Epithelial cell of esophagus (primary cell): ENCODE measurements at places on chromosomes 6 and 20.

GRCh38 chr6:88000713-88001112, 46.9 kb upstream of the SPACA1 start:
- no peak for DNase-seq

GRCh38 chr20:32709632-32710121, 33.6 kb downstream of the COMMD7 start:
- DNase-seq, result no peak

DNA sequence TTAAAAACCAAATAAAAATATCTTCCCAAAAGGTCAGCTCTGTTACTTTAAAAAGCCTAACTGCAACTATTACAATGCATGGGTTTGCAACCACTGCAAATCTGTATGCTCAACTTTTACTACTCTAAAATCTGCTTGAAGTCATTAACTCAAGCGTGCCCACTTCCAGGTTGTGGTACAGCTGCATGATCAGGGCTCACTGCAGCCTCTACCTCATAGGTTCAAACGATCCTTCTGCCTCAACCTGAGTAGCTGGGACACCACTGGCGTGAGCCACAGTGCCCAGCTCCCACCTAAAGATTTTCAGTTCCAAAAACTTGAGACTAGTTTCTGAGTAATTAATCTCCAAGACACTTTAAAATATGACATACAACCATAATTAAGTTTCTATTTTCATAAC, 8.2 kb downstream of the DIDO1 start:
- no peak for DNase-seq

GRCh38 chr20:17556837-17557674, 12.8 kb upstream of the DSTN start:
- DNase-seq, result peak; percentile 65

DNA sequence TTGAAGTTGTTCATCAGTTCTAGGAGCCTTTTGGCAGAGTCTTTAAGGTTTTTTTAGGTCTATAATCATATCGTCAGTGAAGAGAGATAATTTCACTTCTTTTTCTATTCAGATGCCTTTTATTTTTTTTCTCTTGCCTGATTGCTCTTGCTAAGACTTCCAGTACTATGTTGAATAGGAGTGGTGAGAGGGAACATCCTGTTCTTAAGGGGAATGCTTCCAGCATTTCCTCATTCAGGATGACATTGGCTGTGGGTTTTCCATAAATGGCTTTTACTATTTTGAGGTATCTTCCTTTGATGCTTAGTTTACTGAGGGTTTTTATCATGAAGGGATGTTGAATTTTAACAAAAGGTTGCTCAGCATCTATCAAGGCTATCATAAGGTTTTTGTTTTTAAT, 109.5 kb downstream of the CLVS2 start:
- no peak for DNase-seq

DNA sequence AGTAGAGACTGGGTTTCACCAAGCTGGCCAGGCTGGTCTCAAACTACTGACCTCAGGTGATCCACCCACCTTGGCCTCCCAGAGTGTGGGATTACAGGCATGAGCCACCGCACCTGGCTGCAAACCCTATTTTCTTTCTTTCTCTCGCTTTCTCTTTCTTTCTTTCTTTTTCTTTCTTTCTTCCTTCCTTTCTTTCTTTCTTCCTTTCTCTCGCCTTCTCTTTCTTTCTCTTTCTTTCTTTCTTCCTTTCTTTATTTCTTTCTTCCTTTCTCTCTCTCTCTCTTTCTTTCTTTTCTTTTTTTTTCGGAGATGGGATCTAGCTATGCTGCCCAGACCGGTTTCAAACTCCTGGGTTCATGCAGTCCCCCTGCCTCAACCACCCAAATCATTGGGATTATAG, 47.0 kb upstream of the TGM3 start:
- no peak for DNase-seq

- no peak for DNase-seq
Measured at GRCh38 chr6:169848946-169849345, 97.5 kb downstream of the ERMARD start.

GRCh38 chr20:54668271-54669039, 193.1 kb downstream of the DOK5 start:
- peak; percentile 36 for DNase-seq

DNA sequence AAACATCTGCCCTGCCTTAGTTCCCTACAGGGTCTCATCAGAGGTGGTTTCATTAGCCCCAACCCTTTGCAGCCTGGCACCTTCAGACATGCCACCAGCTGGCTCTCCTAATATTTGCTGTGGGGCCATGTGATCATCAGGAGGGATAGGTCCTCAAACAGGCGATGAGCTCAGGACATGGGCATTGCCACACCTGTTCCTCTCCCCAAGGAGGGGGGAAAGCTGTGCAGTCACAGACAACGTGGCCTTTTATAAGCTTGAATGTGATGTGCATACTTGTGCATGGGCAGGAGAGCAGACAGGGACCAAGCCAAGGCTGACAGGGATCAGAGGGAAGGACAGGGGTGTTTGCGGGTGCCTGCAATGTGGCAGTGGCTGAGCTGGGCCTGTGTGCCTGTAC, 78.8 kb upstream of the ZNFX1 start:
- no peak for DNase-seq

- no peak for DNase-seq
Measured at GRCh38 chr20:58746620-58747019, 54.0 kb downstream of the NPEPL1 start.

GRCh38 chr20:5658912-5659345, 91.3 kb upstream of the SHLD1 start:
- DNase-seq, result peak; percentile 93

DNA sequence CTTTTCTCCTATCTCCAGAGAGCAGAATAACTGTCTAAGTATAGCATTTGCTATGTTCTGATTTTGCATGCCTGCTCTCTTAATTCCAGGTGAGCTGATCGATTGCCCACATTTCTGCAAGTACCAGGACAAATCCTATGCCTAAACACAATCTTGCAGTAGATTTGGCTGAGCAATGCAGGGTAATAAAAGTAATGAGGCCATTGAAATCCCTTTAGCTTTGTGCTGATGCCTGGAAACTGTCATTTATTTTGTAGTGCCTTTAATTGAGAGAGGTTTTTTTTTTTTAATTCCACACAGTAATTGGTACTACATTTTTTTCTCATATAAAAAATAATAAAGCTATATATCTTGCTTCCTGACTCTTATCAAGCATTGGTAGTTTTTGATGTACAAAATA, 252.3 kb downstream of the NKAIN2 start:
- DNase-seq, result no peak

- DNase-seq, result no peak
Measured at GRCh38 chr6:44298055-44298803, 14.9 kb downstream of the AARS2 start.
